SJSA1 (cell line): ENCODE measurements at places on chromosomes 6 and 20.

GRCh38 chr6:108001696-108002231 lies 43.8 kb upstream of the SEC63 start:
- DNase-seq = no peak

GRCh38 chr20:24460712-24461111 lies 8.7 kb upstream of the SYNDIG1 start:
- no peak for DNase-seq

DNA sequence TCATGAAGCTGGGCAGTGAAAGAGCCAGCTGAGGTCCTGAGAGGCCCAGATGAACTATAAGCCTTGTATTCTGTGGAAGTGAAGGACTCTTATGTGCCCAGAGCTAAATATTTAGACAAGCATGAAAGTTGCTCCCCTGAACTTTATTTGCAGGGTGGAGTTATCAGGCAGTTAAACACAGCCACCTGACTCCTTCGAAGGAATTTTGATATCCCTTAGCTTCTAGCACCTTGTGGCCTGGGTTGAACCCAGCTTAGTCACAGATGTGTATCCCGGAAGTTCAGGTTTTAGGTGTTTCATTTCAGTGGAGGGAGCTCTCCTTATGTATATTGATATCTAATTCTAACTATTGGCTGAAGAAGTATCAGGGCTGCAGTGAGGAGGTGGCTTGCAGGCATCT lies 20.4 kb downstream of the NR2E1 start:
- DNase-seq = no peak

DNA sequence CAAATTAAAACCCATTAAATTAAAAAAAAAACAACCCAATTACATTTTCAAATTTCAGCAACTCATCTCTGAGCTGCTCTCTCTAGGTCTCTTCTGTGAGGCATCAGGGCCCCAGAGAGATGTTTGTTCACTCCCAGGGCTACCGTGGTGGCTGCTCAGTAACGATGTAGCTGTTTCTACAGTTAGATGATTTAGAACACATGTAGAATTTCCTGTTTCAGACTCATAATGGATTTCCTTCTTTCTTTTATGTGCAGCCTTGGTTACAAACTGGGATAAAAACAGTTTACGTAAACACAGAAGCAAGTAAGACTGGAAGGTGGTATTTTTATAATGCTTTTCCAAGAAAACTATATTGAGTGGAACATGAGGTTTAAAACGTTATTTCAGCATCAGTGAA lies 116.1 kb upstream of the CCN2 start:
- DNase-seq = no peak

GRCh38 chr20:16709017-16709416 lies 20.8 kb upstream of the SNRPB2 start:
- DNase-seq = no peak

DNA sequence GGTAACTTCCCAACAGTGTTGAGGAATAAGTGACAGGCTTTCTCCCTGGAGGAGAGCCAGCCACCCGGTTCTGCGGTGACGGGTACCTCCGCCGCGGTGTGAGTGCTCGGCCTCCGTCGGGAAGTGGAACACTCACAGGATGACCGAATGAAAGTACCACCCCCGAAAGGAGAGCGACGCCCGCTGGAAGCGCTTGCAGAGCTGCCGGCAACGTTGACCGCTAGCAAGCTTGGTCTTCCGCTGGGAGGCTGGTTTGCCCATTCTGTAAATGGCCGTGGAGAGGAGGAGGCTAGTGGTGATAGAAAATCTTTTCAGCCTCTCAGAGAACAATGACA lies 614 bp upstream of the TMEM242 start:
- peak; percentile 85 for DNase-seq

GRCh38 chr20:4989570-4989969 lies 11.7 kb downstream of the SLC23A2 start:
- no peak for DNase-seq
